ENCODE measurements at places on chromosomes 5 and 9. TPM values are rescaled to one million over a fixed set of nuclear protein-coding genes. Genes with fewer than 3 reads are reported as not detected.

Gene SLC34A3
- not detected for total RNA-seq

Gene LHX3
- total RNA-seq = not detected

Gene ITGA1
- 12.6 TPM for total RNA-seq

Gene PCDHB13
- total RNA-seq = 0.26 TPM

Gene SV2C
- total RNA-seq = not detected

Gene ALDH7A1
- 44.8 TPM for total RNA-seq

Gene CCDC171
- total RNA-seq = 4.6 TPM

Gene FOXI1
- not detected for total RNA-seq

Gene PCDHB3
- total RNA-seq = 0.77 TPM

Gene CCNJL
- total RNA-seq = not detected

All from fibroblast of lung (primary cell).